Cardiac fibroblast (primary cell): ENCODE measurements at places on chromosomes 11 and 22.
A peak's percentile ranks its signal among the peaks of the same experiment; 100 is the strongest.

DNA sequence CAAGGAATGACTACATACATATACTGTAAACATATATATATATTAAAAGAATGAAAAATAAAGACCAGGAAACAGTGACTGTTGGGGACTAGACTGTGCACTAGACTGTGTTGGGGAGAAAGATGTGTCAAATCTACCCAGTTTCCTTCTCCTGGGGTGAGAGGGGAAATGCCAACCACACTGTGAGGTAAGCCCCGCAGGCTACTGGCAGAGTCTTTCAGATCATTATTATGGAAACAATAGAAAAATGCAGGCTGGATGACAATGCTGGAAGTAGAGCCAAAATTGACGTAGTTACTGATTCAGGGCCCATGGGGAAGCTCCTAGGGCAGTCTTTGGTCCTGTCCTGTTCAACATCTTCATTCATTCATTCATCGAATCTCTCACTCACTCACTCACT lies 101.4 kb downstream of the C11orf58 start:
- no peak for DNase-seq

DNA sequence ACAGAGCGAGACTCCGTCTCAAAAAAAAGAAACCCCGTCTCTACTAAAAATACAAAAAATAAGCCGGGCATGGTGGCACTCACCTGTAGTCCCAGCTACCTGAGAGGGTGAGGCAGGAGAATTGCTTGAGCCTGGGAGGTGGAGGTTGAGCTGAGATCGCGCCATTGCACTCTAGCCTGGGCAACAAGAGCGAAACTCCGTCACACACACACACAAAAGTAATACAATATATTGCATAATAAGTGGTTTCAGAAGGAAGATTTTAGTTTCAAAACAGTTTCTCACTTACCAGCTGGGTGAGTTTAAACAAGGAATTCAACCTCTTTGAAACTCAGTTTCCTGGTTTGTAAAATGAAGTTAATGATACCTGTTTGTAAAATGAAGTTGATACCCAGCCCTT lies 32.7 kb upstream of the HTR3A start:
- DNase-seq = no peak

DNA sequence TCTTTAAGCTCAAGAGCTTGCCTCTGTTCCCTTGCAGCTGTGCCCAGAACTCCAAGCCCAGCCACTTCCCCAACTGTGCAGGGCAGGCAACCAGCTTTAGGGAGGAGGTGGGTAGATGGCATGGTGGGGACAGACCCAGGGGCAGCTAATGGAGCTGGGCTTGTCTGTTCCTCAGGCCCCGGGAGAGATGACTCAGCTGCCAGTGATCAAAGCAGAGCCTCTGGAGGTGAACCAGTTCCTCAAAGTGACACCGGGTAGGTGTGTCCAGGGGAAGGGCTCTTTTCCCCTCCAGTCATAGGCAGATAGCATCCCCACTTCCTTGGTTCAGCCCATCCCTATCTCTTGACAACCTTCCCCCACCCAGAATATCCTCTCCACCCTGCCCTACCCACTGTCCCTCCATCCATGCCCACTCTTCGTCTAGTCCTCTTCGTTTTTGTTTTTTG lies 32.4 kb downstream of the CREB3L1 start:
- no peak for DNase-seq

- DNase-seq = no peak
Observed at GRCh38 chr11:30608534-30608933, 22.4 kb upstream of the MPPED2 start.

- no peak for DNase-seq
Observed at GRCh38 chr11:78078218-78079167, 1.2 kb downstream of the NDUFC2 start.

- no peak for DNase-seq
Observed at GRCh38 chr22:16962501-16962900, 45.5 kb downstream of the GAB4 start.

GRCh38 chr11:108541531-108541930 lies 43.3 kb upstream of the POGLUT3 start:
- DNase-seq = no peak

GRCh38 chr22:26552466-26552865 lies 37.5 kb downstream of the TPST2 start:
- DNase-seq = peak; percentile 70

DNA sequence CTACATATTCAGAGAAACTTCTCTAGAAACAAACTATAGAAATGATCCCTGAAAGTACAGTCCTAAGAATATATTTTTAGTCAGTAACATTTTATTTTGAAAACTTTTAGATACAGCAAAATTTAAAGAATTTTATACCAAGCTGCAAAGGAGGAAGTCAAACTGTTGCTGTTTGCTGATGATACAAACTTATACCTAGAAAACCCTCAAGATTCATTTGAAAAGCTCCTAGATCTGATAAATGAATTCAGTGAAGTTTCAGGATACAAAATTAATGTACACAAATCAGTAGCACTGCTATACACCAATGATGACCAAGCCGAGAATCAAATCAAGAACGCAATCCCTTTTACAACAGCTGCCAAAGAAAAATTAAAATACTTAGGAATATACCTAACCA lies 10.1 kb downstream of the ZBTB44 start:
- DNase-seq = no peak

DNA sequence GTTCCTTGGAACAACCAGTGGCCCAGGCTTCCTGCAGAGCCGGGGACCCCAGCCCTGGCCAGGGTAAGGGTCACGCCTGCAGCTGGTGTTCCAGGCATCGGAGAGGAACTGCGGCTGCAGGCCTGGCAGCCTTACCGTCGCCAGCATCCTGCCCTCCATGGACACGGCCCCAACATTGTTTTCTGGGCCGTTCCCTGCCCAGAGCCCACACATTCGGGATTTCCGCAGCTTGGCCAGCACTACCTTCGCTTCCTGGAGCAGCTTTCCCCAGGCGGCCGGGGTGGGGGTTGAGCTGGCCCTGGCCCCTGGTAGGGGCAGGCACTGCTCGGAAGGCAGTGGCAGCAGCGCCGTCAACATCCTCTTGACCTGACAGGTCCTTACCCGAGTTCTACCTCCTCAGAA lies 17.7 kb downstream of the TXN2 start:
- DNase-seq = no peak

DNA sequence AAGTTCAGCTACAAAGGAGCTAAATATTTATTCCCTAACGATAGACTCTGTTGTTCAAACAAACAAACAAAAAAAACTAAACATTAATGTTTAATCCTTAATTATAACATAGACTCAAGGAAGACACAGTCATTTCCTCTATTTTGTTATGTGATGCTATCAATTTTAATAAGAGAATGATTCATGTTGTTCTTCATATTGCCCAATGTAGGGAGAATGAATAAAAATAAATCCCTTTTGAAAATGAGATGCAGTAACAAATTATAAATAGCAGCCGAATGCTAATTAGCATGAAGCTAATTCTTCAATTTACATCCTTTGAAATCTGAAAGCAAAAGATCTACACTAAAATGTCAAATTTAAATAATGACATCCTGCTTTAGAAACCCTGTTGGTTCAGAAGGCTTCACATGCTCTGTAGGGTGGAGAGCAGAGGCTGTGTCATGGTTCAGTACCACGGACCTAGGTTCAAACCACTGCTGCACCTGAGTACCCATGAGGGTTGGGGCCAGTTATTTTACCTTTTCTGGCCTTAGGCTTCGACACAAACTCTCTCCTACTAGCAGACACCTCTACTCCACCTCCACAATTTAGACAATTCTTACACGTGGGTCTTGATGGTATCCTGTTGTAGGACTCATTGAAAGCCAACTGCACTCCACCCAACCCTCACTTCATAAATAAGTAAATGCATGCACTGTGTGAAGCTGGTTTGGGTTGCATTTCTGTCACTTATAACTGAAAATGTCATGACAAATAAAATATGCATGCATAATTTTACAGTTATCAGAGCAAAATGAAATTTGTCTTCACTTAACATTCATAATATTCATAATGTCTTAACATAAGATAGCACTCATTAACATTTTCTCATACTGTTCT lies 89.0 kb downstream of the RRAS2 start:
- no peak for DNase-seq

DNA sequence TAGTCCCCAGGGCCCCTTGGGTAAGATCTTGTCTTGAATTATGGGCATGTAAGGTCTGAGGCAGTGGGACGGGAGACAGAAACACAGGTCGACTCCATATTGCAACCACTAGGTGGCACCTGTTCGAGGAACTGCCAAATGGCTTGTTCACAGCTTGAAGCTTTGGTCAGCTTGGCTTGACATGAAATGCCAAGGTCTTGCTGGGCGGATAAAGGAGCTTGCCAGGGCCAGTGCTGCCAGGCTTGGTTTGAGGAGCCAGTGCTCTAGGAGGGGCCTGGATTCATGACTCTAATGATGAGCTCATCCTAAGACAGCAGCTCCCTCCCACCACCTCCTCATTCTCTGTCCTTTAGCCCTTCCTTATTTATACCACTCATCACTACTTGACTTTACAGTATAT lies 11.9 kb upstream of the NRIP3 start:
- peak; percentile 88 for DNase-seq

DNA sequence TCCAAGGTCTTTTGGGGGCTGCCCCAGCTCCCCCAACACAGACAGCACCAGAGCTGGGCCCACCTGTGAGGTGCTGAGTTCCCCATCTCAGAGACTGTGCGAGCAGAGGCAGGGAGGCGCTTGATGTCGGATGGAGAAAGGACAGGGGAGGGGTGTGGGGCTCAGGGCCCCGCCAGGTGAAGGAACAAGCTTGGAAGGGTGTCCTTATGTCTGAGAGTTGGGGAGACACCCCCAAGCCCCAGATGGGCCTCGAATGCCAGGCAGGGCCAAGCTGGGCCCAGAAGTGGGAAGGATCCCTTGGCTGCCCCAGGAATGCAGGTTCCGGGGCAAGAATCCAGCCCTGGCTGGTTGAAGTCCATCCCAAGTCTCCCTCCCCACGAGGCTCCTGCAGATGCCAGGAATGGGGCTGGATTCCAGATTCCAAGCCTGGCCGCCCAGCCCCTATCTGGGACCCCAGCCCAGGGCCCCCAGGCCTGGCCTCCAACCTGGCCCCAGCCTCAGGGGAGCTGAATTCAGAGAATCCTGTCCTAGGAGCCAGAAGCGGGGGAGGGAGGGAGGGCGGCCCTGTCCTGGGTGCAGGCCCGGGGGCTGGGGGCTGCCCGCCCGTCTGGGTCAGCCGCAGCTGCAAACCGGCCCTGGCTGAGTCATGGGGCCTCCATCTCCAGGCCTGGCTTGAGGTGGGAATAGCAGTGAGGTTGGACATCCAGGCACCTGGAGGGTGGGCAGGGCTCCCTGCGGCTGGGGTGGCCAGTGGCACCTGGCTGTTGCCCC lies 50.9 kb downstream of the CDKN1C start:
- no peak for DNase-seq
